ENCODE measurements at places on chromosomes 3 and 15.

- no peak for DNase-seq
Observed at GRCh38 chr15:65998486-65998885, 129.2 kb downstream of the RAB11A start.

GRCh38 chr15:73906346-73907034 lies 19.8 kb upstream of the LOXL1 start:
- no peak for DNase-seq

- no peak for DNase-seq
Observed at GRCh38 chr3:15520185-15520584, 1.3 kb downstream of the COLQ start.

GRCh38 chr15:74983725-74984231 lies 11.6 kb upstream of the SCAMP5 start:
- DNase-seq, result no peak

DNA sequence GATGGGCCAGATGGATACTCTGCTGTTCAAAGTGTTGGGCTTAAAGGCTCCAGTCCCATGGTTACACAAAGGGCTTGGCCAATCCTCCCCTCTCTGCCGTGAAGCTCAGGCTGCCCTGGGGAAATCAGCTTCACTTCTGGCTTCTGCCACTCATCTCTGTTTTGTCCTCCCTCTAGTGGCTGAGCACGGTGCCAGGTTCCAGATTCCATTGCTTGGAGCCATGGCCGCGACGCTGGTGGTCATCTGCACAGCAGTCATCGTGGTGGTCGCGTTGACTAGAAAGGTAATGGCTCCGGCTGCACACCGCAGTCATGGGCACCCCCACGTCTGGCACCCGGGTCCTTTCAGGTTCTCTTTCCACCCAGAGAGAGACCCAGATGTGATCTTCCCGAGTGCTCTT lies 5.6 kb downstream of the TIGIT start:
- peak; percentile 44 for DNase-seq

GRCh38 chr3:189841473-189842205 lies 210.4 kb downstream of the TP63 start:
- DNase-seq, result no peak
